Neuronal stem cell (in vitro differentiated cells): ENCODE measurements at places on chromosomes 4 and X.

DNA sequence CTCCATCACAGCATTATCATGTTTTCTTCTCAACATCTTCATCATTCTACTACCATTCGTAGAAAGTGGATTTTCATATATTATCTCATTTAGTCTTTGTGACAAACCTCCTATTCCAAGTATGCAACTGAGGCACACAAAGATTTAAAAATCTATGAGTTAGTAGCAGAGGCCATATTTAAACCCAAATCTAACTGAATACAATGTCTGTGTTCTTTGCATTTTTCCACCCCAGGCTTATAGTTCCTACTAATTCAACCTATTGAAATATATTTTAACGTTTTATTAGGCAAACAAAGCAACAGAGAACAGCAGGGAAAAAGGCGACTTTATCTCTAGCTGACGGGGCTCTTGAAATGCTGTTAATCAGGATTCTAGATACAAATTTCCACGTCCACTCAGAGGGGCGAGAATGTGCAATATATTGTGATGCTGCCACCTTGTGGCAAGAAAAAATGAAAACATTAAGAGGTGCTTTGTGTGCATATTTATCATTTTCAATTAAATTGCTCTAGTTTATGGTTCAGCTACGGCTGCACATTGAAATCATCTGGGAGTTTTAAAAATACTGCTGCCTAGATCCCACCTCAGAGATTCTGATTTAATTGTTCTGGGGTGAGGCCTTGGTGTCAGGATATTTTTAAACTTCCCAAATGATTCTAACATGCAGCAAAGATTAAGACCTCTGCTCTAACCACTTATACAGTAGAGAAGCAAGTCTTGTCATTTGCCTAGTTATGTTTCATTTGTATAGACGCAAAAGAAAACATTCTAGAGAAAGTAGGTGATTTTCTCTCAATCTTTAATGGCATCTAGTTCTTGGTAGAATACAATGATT lies 315.9 kb downstream of the MAPK10 start:
- peak; percentile 17 for DNase-seq

DNA sequence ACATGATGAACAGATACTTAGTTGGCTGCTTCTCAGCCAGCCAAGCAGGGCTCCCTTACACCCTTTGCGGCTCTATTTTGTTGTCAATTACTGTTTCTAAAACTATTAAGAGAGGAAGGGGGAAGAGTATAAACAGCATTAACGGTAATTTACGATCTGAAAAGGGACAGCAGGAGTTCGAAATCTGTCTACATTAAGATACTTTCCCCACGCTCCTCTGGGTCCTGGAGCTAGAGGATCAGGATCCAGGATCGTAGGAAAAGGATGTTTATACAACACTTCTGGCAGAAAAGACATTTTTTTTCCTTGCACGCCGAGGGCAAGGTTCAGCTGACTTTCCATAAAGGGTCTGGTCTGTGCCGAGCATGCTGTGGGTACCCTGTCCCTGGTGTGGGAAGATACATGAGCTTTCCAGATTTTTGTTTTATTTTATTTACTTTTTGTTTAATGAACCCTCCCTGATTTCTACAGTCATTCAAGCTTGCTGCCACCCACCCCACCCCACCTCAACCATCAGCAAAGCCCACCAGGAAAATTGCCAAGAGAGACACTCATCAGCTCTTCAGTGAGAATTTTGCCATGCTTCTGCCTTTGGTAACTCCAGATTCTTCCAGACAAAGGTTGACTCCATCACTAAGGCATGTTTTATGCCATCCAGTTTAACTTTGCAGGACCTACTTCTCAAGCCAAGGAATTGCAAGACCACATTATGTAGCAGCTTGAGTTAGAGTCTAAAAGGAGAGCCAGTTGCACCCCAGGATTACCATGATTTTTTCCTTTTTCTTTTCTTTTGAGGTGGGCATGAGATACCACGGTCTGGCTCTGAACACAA lies 188.1 kb downstream of the QDPR start:
- DNase-seq: no peak

- no peak for DNase-seq
These were observed 1613.1 kb upstream of the TENM3 start for GRCh38 chr4:180630012-180630665.

- DNase-seq: no peak
These were observed 87.7 kb upstream of the RAB40AL start for GRCh38 chrX:102849396-102849795.

DNA sequence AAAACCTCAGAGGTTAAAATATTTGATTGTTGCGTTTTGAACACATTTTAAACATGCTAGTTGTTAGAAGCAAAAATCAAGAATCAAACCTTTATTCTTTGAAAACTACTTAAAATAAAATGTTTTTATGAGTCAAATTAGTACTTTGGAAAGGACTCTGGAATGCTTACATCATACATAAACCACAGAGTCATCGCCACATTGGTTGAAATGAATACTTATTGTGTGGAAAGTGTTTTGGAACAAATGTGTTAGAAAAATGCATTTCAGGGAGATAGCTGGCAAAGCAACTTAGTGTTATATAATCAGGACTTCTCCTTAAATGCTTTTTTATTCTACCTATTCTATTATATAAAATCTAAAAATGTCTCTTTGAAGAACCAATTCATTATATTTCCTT lies 49.4 kb upstream of the CAMK2D start:
- no peak for DNase-seq

DNA sequence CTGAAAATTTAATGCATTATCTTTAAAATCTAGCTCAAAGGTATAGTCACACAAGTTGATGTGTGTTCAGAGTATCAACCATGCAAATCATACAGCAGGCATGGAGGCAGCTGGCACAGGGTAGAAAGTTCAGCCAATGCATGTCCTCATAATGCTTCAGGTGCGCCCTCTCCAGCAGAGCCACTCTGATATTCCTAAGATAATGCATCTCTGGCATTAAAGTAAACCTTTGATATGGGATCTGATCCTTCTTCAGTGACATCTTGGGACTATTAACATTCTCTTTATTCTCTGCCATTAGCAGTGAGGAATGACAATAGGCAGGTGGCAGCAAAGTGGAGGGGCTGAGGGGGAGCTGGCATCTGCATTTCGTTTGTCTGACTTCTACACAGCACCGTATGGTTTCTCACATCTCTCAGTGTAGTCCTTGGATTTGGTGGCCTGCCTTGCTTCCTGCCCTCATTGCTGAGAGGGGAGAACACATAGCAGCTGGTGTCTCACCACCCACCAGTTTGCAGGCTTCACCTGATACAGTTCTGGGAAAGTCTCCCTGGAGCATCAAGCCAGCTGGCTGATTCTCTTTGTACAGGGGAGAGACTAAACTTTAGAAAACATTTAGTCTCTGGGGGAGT lies 168.7 kb upstream of the TBC1D9 start:
- DNase-seq: no peak

- no peak for DNase-seq
These were observed 291.3 kb downstream of the GALNTL6 start for GRCh38 chr4:172104539-172104938.

GRCh38 chr4:42225286-42225685 lies 72.8 kb upstream of the BEND4 start:
- DNase-seq: no peak

DNA sequence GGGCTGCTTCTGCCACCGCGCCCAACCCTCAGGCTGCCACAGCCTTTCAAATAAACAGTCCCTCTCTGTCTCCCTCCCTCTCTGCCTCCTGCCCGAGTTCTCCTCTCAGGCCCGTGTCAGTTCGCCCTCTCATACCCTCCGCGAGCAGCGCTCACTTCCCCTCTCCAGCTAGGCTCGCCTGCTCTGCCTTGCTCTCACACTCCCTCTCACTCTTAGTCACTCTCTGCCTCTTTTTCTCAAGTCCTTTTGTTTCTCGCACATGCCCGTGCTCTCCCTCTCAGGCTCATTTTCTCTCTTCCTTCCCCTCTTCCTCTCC lies 3.2 kb downstream of the EFNB1 start:
- DNase-seq: no peak

DNA sequence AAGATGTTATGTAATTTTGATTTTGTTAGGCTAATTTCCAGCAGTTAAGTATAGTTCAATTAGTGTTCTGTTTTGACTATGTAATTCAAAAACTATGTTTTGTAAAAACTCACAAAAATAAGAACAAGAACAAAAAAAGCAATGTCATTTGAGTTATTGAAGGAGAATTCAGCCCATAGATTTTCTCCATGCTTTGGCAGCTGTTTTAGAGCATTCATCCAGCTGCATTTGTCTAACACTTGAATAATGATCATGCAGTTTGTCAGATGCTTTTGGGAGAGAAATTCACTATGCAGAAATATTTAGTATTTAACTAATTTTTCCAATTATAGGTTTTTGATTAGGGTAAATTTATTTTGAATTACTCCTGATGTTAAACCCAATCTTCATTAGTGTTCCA lies 14.2 kb downstream of the CPE start:
- no peak for DNase-seq

DNA sequence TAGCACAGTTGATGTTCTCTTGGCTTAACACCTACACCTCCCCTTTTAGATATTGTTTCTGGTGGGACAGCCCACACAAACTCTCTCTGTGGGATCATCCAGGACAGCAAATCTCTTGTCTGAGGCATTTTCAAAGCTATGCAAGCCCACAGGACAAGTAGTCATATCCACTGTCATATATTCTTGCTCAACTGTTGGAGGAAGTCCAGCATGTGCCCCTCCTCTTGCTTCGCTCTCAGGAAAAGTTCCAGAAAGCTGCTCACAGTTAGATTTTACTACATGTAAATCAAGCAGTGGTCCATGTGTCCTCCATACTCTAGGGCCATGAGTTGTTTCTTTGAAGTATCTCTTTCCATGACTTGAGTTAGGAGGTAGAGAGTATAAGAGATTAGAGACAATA lies 260.7 kb downstream of the INPP4B start:
- DNase-seq: no peak

GRCh38 chr4:6271701-6272465 lies 2.2 kb downstream of the WFS1 start:
- no peak for DNase-seq

DNA sequence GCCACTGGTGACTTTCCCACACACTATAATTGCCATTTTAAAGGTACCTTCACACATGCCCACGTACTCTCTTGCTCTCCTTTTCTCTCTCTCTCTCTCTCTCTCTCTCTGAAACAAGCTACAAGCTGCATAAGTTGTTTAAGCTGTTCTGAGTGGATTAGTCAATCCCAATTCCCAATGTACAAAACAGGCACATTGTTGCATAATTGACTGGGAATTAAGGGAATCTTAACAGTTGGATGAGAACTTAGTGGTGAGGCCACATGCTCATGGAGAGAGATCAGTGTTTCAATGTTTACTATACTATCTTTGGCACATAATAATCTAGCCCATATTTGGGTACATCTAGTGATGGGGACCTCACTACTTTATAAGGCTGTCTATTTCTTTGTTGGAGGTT lies 123.3 kb downstream of the ARHGEF9 start:
- no peak for DNase-seq

DNA sequence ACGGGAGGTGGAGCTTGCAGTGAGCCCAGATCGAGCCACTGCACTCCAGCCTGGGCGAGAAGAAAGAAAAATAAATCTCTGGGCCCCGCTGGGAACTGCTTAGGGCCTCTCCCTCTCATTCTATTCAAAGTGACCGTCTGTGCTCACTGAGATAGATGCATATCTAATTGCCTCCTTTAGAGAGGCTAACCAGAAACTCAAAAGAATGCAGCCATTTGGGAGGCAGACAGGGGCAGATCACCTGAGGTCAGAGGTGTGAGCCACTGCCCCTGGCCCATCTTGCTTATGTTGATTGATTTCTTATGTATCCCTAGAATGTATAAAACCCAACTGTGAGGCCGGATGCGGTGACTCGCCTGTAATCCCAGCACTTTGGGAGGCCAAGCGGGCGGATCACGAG lies 6.2 kb upstream of the CSF2RA start:
- DNase-seq: no peak

DNA sequence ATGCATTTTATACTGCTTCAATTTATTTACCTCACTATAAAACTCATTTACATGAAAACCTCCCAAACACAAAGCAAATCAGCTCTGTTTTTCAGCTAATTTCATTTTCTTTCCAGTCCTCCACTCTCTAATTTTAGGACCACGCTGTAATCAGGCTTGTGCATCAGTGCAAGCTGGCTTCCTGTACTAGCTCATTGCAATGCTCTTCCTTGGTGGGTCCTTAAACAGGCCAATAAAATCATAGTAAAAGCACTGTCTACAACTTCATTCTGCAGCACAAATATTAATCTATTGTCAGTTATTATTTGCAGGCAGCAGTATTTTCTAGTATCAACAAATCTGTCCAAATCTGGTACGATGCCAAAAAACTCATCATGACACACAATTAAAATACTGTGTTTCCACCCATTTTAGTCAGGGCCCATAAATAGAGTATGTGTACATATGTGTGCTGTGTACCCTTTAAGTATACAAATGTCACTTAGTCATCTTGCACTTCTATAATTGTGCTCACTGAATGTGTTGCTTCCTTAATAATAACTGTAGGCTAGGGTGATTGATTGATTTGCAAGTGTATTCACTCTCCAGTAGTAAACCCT lies 178.2 kb upstream of the HCCS start:
- DNase-seq: no peak

DNA sequence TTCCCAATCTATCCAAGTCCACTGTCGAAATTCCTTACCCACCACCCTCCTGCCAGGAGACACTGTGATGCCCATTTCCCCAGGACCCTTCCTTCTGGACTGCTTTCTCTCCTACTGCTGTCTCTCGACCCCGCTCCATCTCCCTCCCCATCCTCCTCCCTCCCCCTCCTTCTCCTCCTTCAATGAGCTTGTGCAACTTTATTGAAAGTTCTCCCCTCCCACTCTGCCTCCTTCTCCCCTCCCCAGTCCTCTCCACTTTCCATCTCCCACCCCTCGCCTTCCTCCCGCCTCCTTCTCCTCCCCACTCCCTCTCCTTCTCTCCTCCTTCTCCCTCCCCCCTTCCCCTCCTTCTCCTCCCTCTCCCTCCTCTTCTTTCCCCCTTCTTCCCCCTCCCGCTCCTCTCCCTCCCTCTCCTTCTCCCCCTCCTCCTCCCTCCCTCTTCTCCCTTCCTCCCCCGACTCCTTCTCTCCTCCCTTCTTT lies 116.6 kb upstream of the FAT1 start:
- DNase-seq: no peak

GRCh38 chrX:111131572-111131971 lies 35.6 kb downstream of the PAK3 start:
- no peak for DNase-seq

GRCh38 chr4:181756451-181757095 lies 486.6 kb upstream of the TENM3 start:
- no peak for DNase-seq

DNA sequence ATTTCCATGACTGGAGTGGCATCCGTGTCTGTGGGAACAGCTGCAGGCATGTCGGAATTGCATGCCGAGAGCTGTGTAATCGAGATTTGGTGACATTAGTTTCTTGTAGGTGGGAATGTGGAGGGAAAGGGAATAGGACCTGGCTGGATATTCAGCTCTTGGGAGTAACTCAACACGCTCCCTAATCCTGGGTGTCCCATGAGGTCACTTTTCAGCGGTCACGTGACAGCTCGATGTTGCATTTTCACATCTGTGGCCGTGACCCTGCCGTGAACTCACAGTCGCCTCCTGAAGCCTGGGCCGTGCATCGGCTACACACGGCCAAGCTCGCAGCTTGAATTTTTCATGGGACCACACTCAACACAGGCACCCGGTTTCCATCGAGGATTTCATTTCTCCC lies 25.8 kb upstream of the PSAPL1 start:
- DNase-seq: no peak

- DNase-seq: no peak
These were observed 64.1 kb downstream of the ALPK1 start for GRCh38 chr4:112361181-112361791.
